Right ventricle myocardium inferior (tissue), 1 donor: ENCODE measurements at places on chromosomes 1 and 21.
A peak's percentile ranks its signal among the peaks of the same experiment; 100 is the strongest.

- no peak for DNase-seq
Measured at GRCh38 chr1:93992954-93993353, 83.7 kb upstream of the GCLM start.

DNA sequence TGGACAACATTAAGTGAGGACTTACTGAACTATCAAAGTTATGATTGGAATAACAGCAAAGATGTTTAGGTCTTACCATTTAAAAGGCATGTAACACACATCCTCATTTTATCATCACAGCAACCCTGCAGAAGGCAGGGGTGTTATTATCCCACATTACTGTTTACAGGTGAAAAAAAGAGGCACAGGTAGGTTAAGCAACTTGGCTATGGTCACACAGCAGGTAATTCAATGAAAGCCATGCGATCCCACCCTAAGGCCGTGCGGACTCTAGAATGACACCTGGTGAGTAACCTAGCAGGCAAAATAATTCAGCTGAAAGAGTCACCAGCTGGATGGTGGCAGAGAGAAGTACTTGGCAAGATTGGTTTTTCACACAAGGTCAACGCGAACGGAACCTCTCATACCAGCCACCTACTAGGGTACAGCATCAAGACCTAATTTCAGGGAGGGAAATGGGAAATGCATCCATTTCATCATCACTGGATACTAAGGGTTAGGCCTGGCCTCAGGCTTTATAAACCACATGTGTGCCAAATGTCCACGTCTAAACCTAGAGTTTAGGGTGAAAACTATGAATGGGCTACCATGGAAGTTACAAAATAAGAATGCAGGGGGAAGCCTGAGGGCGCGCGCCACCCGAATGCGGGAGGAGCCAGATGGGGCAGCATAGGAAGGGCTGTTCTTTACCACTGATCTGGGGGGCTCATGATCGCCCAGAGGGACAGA, 85.3 kb downstream of the SLC66A1 start:
- DNase-seq, result no peak

GRCh38 chr1:207993477-207994445, 82.8 kb upstream of the CD34 start:
- DNase-seq, result no peak

DNA sequence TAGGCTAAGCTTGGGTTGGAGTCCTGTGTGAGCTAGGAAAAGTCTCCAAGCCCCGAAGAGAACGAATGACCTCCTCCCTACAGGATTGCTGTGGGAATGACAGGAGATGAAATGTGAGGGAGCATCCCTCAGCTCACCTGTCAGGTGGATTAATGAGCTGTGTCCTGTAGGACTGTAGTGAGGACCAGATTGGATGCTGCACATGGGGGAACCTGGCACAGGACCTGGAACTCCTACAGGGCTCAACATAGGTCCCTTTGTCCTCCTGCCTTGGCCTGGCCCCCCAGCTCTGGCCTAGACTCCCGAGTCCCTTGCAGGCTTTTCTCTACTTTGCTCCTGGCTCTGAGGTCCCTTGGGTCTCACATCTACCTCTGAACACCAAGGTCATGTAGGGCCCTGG, 155.7 kb downstream of the PTPRU start:
- no peak for DNase-seq

DNA sequence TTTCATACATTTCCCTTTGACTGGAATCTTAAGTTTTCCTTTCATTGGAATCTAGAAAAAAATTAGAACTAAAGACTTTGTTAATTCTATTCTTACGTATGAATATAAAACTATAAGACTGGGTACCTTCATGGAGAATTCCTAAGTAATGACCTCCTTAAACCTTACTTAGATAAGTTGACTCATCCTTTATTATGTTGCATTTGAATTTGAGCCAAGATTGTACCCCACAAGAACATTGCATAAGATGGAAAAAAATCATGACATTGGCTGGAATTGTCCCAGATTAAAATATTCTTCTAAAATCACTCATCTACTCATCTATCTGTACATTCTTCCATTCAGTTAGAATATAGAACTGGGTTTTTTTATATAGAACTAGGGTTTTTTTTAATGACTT, 137.4 kb downstream of the C1orf21 start:
- no peak for DNase-seq

- DNase-seq, result no peak
Measured at GRCh38 chr1:210213335-210213734, 19.3 kb upstream of the SERTAD4 start.

DNA sequence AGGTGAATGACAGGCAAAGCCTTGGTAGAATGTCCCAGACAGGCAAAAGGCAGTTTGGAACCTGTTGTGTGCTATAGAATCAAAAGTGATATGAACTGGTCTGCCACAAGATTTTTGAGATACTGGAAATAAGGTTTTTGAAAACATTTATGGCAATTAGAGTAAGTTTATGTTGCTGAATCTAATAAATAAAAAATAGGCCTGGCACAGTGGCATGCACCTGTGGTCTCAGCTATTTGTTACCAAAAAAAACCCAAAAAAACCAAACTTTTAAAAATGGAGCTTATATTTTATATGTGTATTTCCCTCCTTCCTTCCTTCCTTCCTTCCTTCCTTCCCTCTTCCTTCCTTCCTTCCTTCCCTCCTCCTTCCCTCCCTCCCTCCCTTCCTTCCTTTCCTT, 76.4 kb upstream of the ARTN start:
- no peak for DNase-seq

- no peak for DNase-seq
Measured at GRCh38 chr1:216325946-216326345, 97.3 kb downstream of the USH2A start.

- DNase-seq, result no peak
Measured at GRCh38 chr1:12549460-12550349, 68.3 kb downstream of the DHRS3 start.

GRCh38 chr1:26500488-26501175, 28.4 kb downstream of the HMGN2 start:
- peak; percentile 94 for DNase-seq

DNA sequence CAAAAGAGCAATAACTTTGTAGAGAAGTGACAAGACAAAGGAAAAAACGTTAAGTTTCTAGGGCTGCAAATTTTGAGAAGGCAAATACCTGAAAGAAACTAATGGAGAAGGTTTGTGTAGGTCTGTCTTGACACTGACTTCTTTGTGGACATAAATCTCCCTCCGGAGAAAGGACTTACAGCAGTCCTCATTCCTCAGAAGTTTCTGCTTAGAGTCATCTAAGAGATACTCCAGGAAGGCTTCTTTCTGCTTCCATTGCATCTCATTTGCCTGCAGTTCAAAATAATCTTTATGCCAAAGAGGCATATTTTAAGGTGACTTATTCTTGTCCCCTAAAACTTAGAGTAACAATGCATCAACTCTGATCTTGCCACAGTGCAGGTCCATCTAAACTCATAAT, 4.4 kb upstream of the C4BPB start:
- DNase-seq, result no peak

DNA sequence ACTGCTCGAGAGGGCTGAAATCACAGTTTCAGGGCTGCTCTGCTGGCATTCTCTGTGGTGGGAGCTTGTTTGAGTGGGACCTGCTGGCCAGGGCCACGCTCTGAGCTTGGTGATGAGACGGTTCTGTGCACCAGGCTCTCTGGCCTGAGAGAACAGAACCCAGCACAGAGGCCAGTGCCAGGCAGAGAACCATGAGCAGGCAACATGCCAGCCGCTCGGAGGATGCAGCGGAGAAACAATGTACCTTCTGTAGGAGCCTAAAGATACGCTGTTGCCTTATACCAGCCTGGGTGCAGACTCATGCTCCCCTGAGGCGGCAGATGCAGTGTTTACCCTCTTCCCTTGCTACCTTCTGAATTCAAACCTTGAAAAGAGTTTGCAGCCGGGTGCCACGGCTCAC, 10.0 kb downstream of the C2CD2 start:
- no peak for DNase-seq

DNA sequence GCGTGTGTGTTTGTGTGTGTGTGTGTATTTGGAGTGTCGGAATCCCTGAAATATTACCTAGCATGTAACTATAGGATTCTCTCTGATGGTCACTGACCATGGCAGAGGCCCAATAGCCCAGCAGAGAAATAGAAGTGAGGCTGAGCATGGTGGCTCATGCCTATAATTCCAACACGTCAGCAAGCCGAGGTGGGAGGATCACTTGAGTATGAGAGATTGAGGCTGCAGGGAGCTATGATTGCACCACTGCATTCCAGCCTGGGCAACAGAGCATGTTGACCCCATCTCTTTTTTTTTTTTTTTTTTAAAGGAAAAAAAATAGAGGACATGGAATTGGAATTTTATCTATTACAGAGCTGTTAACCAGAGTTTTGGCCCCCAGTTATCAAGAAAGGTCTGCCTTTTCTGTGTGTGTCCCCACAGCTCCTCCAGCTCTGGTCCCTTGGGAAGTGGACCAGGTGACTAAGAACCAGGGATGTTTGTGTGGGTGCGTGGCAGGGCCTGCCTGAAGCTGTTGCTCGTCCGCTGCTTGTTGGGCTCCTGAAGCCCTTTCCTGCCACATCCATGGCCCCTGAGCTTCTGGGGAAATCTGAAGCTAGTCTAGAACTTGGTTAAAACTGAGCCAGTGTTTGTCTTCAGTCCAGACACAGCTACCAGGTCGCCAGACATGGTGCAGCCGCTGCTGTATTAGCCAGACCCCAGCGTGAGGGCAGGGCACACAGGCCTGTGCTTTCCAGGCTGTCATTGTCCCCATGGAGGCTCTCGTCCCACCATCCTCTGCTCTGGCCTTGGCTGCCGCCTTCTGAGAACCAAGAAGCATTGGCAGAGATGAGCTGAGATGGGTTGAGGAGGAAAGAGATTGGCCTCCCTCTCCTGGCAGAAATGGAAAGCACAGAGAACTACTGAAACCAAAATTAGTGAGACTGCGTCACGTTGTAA, 25.5 kb downstream of the CAPN9 start:
- peak; percentile 78 for DNase-seq

GRCh38 chr21:42340187-42341050, 10.4 kb downstream of the TFF2 start:
- no peak for DNase-seq

GRCh38 chr1:18923756-18924211, 21.4 kb upstream of the ALDH4A1 start:
- peak; percentile 64 for DNase-seq

- DNase-seq, result no peak
Measured at GRCh38 chr1:235595079-235595478, 54.5 kb downstream of the GNG4 start.

DNA sequence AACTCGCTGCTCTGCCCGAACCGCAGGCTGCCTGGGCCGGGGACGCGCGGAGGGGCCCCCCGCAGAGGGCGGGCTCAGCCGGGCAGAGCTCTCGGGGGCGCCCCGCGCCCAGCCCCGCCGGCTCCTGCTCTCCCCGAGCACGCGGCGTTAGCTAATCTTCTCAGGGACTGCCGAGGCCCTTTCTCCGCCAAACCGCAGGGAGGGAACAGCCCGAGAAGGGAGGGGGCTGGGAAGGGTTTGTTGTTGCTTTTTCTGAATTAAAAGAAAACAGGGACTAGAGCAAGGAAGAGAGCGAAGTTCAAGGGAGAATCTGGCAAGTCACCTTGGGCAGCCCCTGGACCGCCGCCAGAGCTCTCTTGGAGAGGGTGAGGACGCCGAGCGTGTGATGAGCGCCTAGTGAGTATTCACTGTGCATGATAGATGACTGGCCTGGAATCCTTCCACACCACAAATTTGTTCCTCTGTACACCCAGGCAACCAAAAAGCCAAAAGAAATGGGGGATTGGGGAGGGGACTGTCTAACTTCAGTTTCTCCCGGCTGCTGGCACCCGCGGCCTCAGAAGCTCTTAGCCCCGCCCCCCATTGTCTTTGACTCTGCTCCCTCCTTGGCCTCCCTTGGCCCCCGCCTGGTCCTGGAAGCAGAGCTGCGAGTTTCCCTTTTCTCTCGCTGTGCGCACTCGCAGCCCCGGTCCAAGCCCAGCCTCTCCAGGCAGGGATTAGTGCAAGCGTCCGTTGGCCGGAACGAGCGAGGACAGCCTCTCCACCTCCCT, 19.7 kb upstream of the LMX1A start:
- DNase-seq, result peak; percentile 90

- DNase-seq, result no peak
Measured at GRCh38 chr1:47616906-47617305, 179.1 kb downstream of the FOXD2 start.

DNA sequence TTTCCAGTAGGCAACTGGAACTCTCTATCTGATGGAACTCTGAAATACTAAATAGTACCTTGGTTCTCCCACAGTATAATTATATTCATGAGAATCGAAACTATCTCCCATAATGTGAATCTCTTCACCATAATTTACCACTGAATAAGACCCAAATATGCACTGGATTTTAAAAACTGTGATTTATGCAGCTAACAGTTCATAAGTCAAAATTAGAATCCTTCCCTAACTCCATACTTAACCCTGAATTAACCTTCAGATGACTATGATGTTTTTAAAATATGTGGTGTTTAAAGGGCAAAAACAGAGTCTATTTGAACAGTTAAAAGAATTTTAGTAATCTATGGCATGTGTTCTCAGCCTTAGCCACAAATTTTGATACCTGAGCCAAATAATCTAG, 22.9 kb upstream of the SLC44A3 start:
- DNase-seq, result no peak

- peak; percentile 76 for DNase-seq
Measured at GRCh38 chr1:52365071-52365745, 797 bp downstream of the CC2D1B start.

- no peak for DNase-seq
Measured at GRCh38 chr1:51421964-51422363, 91.6 kb upstream of the TTC39A start.

DNA sequence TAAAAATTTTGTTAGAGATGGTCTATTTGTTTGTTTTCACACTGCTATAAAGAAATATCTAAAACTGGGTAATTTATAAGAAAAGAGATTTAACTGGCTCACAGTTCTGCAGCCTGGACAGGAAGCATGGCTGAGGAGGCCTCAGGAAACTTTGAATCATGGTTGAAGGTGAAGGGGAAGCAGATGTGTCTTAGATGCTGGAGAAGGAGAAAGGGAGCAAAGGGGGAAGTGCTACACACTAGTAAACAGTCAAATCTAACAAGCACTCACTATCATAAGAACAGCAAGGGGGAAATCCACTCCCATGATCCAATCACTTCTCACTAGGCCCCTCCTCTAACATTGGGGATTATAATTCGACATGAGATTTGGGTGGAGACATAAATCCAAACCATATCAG, 76.8 kb upstream of the COL24A1 start:
- DNase-seq, result no peak

- no peak for DNase-seq
Measured at GRCh38 chr1:8813016-8813763, 4.2 kb downstream of the RERE start.

- no peak for DNase-seq
Measured at GRCh38 chr1:217522277-217522676, 108.6 kb downstream of the GPATCH2 start.

GRCh38 chr21:38486706-38487105, 11.6 kb downstream of the ERG start:
- no peak for DNase-seq

GRCh38 chr1:230548997-230549396, 93.3 kb upstream of the COG2 start:
- DNase-seq, result no peak

GRCh38 chr1:93595743-93596142, 85.9 kb downstream of the BCAR3 start:
- no peak for DNase-seq
